ENCODE measurements at places on chromosomes 4 and X.

- DNase-seq = no peak
Measured at GRCh38 chr4:75698963-75699228, 25.5 kb upstream of the USO1 start.

- DNase-seq = no peak
Measured at GRCh38 chrX:101450961-101451360, 34.3 kb upstream of the ARMCX4 start.

DNA sequence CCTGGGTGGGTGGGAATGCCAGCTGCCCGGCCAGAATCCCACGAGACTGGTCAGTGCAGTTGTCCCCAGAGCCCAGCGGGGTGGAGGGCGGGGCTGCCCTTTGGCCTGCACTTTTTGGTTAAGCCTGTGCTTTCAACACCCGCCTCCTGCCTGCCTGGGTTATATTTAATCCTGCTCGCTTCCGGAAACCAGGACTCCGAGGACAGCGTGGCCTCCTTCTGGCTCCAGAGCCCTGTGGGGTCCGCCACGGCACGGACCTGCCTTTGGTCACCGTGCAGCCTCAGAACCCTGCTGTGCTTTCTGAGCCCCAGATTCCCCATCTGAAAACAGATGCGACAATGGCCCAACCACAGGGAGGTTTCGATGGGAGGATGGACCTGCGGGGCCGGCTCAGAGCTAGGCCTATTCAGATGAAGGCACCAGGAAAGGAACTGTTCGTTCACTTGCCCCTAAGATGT is 29.4 kb upstream of the KIAA0232 start:
- DNase-seq = no peak

GRCh38 chr4:145153181-145153903 is 27.0 kb downstream of the OTUD4 start:
- DNase-seq = no peak

DNA sequence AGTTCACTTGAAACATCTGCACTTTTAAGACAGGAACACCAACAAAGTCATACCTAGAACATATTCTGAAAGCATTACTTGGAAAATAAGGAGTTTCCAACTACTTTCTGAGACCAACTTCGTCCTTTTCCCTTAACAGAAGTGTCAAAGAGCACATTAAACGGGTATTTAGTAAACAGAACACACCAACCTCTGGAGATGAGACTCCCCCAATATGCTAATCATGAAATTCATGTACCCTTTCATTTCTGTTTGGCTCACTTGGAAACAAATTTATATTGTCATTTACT is 69.2 kb downstream of the NOCT start:
- no peak for DNase-seq

DNA sequence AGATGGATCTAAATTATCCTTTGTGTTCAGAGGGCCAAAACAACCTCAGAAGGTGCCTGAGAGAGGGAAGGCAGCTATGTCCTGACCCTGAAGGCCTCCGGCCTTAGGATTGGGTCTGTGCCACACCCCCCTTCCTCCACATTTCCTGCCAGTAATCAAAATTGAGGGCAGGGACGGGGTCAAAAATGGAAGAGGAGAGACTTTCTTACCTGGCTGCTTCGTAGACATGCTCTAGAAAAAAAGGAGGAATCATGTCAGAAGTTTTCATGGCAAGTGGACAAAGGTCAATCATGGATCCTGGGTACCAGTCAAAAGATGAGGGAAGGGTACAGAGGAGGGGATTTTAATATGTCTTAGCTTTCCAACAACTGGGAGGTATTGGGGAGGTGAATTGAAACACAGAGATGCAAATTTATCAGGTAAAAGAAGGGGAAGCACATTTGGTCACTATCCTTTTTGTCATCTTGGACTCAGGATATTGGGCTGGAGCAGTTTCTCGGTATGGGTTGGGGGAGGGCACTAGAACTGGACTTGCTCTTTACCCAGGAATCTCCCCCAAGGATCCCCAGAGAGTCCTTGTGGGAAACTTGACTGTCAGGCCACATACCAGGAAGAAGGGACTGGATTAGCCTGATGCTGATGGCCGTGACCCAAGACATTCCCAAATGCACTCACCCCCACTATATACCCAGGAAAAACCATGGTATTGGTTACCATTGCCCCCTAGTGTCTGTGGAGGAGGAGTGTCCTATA is 17.1 kb downstream of the VSIG4 start:
- no peak for DNase-seq

DNA sequence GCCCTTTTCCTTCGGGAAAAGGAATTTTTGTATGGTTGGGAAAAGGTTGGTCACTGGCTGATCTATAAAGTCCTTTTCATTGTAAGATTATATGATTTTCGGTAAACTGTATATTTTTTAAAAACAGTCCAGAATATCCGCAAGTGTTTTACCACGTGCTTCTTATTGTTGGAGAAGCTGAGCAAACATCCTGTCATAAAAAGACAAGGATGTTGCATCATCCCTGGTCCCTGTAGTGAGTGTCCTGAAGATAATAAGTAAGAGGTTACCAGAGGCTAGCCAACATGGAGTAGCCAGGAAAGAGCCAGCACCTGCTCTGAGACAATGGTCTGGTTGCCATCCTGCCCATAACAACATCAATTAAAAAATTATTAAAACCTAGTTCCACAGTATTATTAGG is 5.1 kb downstream of the CXCL9 start:
- peak; percentile 23 for DNase-seq

All from NCI-H510A treated with DMSO at 0.1 percent for 48 hours (cell line).